Endodermal cell (in vitro differentiated cells): ENCODE measurements at places on chromosomes 13 and 19.

GRCh38 chr19:2341982-2342381 is 13.5 kb downstream of the SPPL2B start:
- no peak for DNase-seq

- no peak for DNase-seq
Measured at GRCh38 chr13:33751151-33751550, 66.8 kb upstream of the RFC3 start.

GRCh38 chr13:55602784-55603183 is 1537.9 kb upstream of the PRR20A start:
- DNase-seq = no peak

DNA sequence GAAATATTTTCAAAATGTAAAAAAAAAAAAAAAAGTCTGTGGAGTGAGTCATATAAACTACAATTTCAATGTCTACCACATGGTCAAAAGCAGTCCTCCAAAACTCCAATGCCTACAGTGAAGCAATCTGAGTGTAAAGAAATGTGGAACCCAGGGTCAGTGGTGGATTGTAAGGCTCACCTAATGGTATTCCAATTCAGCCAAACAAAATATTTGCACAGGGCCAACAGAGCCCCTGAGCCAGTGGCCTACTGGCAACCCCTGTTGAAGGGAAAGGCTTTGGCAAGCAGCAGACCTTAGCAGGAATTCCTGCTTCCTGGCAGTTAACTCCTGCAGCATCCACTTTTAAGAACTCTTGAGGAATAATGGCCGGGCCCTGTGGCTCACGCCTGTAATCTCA is 3.4 kb downstream of the DNMT1 start:
- DNase-seq = no peak

- no peak for DNase-seq
Measured at GRCh38 chr19:1417145-1417544, 9.8 kb downstream of the DAZAP1 start.

GRCh38 chr13:38264363-38265131 is 85.1 kb upstream of the UFM1 start:
- DNase-seq = peak; percentile 40

DNA sequence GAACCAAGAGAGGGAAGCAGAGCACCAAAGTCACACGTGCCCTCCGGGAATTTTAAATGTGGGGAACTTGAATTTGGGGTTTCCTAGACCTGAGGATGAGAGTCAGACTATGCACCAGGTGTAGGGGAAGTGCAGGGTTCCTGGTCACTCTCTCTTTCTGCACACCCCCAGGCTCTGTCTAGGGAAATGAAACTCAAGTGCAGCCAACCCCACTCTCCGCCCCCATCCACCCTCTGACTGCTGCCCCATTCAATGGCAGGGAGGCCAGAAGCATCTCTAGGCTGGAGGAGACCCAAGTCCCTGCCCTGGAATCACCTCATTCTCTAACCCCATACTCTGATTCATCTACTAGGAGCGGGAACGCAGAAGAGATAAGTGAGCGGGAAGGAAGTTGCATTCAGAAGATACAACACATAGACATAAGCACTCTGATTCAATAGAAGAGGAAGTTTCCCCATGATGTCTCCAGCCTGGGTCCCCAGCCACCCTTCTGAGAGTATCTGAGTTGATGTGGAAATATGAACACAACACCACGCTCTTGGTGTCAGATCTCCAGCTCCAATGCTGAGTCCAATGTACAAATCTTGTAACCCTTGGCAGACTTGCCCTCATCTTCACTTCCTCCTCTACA is 4.7 kb upstream of the SIGLEC14 start:
- DNase-seq = no peak

GRCh38 chr19:29680447-29680846 is 15.2 kb downstream of the PLEKHF1 start:
- DNase-seq = no peak

- DNase-seq = no peak
Measured at GRCh38 chr13:111251646-111252445, 68.6 kb upstream of the TEX29 start.
